T-helper 2 cell treated with Interferon-gamma antibody and Interleukin-4, amounts not matched to agents 5 μg/mL and 100 μg/mL, for 36 hours (primary cell): ENCODE measurements at places on chromosomes 3 and 15.

GRCh38 chr3:25945366-25945765 lies 155.5 kb downstream of the OXSM start:
- no peaks in the 10 kb centered on the region for H3K27me3 ChIP-seq
- H3K4me1 ChIP-seq = no peaks in the 10 kb centered on the region
- H3K36me3 ChIP-seq = no peaks in the 10 kb centered on the region

- no peak overlapping the region for H3K27ac ChIP-seq
- no peak for DNase-seq
- peaks cover 12% of the 10 kb centered on the region for H3K27me3 ChIP-seq
- H3K4me3 ChIP-seq = no peak overlapping the region
- H3K4me1 ChIP-seq = no peaks in the 10 kb centered on the region
- no peaks in the 10 kb centered on the region for H3K36me3 ChIP-seq
Measured at GRCh38 chr3:128663151-128663550, 12.5 kb upstream of the RPN1 start.

DNA sequence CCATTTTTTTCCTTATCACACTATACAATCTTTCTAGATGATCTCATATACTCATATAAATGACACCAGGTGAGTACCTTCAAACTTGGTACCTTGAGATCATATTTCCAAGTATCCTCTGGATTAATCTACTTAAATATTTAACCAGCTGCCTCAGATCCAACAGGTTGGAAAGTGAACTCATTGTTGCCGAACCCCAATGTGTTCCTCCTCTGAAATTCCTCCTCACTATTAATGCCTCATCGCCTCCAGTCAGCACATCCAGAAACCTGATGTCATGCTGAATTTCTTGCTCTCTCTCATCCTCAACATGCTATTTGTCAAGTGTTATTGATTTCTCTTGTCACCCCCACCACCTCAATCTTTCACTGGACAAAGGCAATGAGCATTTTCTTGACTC lies 221.8 kb downstream of the FMN1 start:
- H3K4me3 ChIP-seq = no peak overlapping the region
- H3K36me3 ChIP-seq = no peaks in the 10 kb centered on the region
- no peak for DNase-seq
- H3K4me1 ChIP-seq = no peaks in the 10 kb centered on the region

DNA sequence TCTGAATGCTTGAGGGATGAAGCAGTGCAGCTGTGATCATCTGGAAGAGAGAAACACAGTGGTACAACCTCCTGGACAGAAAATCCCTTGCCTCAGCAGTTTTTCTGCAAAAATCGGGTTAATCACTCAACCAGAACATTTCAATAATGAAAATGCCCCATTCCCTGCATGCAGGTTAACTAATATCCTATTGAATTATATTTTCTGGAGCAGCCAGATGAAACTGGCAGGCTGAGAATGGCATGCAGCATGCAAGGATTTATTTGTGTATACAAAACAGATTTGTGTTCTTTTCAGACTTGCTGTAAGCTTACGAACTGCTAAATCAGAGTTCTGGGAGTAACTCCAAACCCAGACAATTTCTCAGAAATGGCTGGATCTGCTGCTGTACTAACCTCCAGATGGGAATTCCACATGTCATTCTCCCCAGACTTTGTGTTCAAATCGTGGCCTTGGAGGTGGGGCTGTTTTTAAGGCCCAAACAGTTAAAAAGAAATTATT lies 39.1 kb downstream of the SLC9A9 start:
- no peak overlapping the region for H3K4me3 ChIP-seq
- H3K4me1 ChIP-seq = peaks cover 15% of the 10 kb centered on the region
- no peaks in the 10 kb centered on the region for H3K36me3 ChIP-seq
- no peak for DNase-seq
- no peaks in the 10 kb centered on the region for H3K27me3 ChIP-seq

- no peak for DNase-seq
- no peaks in the 10 kb centered on the region for H3K4me1 ChIP-seq
- H3K36me3 ChIP-seq = no peaks in the 10 kb centered on the region
- no peak overlapping the region for H3K4me3 ChIP-seq
Measured at GRCh38 chr3:7744850-7745249, 756.8 kb upstream of the LMCD1 start.

DNA sequence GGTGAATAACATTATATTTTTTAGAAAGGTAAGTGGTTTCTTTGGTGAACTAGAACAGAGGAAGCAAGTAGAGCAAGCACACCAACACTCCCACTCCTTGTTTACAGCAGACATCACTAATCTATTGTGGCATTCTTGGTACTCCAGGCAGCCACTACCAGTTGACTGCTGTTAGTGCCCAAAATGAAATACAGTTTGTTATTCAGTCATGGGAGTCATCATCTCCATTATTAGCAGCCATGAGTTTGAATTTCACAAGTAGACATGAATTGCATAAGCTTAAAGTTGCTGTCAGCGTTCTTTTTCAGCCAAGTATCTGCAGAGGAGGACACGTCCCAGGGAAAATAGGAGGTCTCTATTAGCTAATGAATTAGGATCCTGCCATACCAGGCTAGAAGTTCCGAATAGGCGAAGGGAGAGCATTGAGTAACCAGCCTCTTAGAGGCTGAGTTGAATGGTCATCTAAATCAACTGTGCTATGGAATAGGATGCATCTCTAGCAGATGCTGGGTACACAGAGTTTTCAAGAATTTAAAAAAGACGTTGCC lies 252.7 kb upstream of the ICE2 start:
- DNase-seq = no peak
- no peak overlapping the region for H3K4me3 ChIP-seq
- H3K36me3 ChIP-seq = peaks cover 1% of the 10 kb centered on the region
- H3K4me1 ChIP-seq = peaks cover 18% of the 10 kb centered on the region
- H3K27me3 ChIP-seq = no peaks in the 10 kb centered on the region
- no peak overlapping the region for H3K27ac ChIP-seq

GRCh38 chr3:9701711-9702110 lies 1.9 kb upstream of the CPNE9 start:
- DNase-seq = no peak
- H3K27me3 ChIP-seq = peaks cover 31% of the 10 kb centered on the region
- H3K4me3 ChIP-seq = no peak overlapping the region
- no peaks in the 10 kb centered on the region for H3K4me1 ChIP-seq
- H3K36me3 ChIP-seq = peaks cover 9% of the 10 kb centered on the region
- H3K27ac ChIP-seq = no peak overlapping the region

GRCh38 chr3:16433701-16434151 lies 79.8 kb downstream of the RFTN1 start:
- DNase-seq = no peak
- H3K27ac ChIP-seq = no peak overlapping the region
- peaks cover 35% of the 10 kb centered on the region for H3K36me3 ChIP-seq
- peaks cover 6% of the 10 kb centered on the region for H3K4me1 ChIP-seq

- no peak for DNase-seq
- no peak overlapping the region for H3K4me3 ChIP-seq
Measured at GRCh38 chr3:57974796-57975388, 33.3 kb upstream of the FLNB start.

DNA sequence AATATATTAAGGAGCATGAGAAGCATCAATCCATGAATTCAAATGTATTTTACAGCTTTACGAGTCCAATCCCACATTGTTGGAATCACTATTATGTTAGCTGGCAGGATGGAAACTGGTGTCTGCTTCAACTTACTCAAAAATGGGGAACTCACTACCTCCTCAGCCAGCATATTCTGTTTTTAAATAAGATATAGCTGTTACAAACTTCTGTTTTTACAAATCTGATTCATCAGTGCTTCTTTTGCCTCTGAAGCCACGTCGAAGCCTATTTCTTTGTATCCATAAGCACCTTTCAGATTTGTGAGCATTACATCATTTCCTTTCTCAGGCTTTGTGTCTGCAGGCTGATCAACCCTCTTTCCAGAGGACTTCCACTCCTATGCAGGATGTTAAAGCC lies 105.9 kb downstream of the TPRG1 start:
- no peak overlapping the region for H3K4me3 ChIP-seq
- H3K27me3 ChIP-seq = no peaks in the 10 kb centered on the region
- DNase-seq = peak; percentile 22
- no peak overlapping the region for H3K27ac ChIP-seq

DNA sequence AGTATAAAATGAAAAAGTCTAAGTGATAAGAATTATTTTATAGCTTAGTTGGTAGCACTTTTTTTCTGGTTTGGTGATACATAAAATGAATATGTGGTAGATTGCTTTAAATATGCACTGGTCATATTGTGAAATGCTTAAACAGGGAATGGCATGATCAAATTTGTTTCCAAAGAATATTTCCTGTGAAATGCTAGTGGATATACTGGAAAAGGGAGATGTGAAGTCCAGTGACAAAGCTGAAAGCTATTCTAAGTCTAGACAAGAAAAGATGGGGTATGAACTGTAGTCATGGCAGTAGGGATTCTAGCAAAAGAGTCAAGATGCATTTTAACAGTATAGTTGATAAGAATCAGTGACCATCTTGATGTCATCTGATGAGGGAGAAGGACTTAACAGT lies 98.9 kb upstream of the MME start:
- H3K4me3 ChIP-seq = no peak overlapping the region
- H3K36me3 ChIP-seq = no peaks in the 10 kb centered on the region
- H3K4me1 ChIP-seq = no peaks in the 10 kb centered on the region
- H3K27ac ChIP-seq = no peak overlapping the region

DNA sequence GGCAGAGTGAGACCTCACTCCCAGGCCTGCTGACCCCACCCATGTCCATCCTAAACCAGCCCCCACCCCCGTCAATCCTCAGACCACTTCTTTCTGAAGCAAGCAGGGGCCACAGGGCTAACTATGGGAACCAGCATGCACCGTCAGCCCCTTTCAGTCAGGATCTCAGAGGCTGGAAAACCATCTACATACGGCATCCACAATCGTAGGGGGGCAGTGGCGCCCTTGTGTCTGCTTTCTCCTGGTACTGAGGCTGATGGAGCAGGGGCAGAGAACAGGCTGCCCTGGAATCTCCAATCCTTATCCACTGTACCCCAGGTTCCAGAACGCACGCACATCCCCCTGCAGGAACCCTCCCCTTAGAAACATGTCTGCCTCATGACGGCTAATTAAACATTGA lies 56.6 kb downstream of the XXYLT1 start:
- H3K4me1 ChIP-seq = no peaks in the 10 kb centered on the region
- H3K27ac ChIP-seq = no peak overlapping the region

GRCh38 chr3:73683706-73684105 lies 59.0 kb upstream of the PDZRN3 start:
- H3K36me3 ChIP-seq = no peaks in the 10 kb centered on the region
- H3K4me3 ChIP-seq = no peak overlapping the region
- no peak for DNase-seq
- H3K27ac ChIP-seq = no peak overlapping the region

- no peaks in the 10 kb centered on the region for H3K36me3 ChIP-seq
- H3K27me3 ChIP-seq = peaks cover 36% of the 10 kb centered on the region
- no peak for DNase-seq
Measured at GRCh38 chr15:71386448-71387236, 271.4 kb downstream of the THSD4 start.

DNA sequence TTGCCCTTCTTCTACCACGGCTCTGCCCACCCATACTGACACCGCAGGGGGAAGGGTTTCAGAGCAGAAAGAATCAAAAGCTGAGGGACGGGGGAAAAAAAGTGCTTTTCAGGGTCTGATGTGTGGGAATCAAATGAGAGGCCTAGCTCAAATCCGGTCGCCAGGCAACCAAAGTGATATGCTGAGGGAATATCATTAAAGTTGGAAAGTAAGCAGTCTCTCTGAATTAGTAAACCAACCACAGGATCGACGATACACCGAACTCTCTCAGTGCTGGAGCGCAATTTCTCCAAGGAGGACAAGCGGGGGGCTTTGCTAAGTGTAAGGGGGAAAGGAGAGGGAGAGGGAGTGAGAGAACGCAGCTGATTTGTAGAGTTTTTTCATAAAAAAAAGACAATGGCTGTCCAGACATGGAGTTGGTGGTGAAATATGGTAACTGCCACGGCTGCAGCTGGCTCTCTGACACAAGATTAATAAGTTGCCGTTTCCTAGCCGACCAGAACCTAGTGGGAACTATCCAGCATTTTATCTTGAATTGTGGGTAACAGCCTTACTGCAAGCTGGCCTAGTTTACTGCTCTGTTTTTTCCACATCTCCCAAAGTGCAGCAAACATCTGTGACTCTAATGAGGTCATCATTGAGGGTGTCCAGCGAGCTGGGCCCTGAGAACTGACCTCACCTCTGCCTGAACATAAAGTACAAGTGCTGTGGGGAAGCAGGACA lies 530.2 kb downstream of the SOX2 start:
- no peak overlapping the region for H3K27ac ChIP-seq
- no peaks in the 10 kb centered on the region for H3K27me3 ChIP-seq
- H3K4me1 ChIP-seq = no peaks in the 10 kb centered on the region

GRCh38 chr3:117499189-117499870 lies 789.8 kb downstream of the TUSC7 start:
- DNase-seq = no peak
- H3K27me3 ChIP-seq = no peaks in the 10 kb centered on the region
- no peaks in the 10 kb centered on the region for H3K4me1 ChIP-seq
- H3K4me3 ChIP-seq = no peak overlapping the region
- H3K36me3 ChIP-seq = no peaks in the 10 kb centered on the region

GRCh38 chr3:119500901-119501300 lies 2.6 kb downstream of the TIMMDC1 start:
- peaks cover 32% of the 10 kb centered on the region for H3K4me1 ChIP-seq
- no peaks in the 10 kb centered on the region for H3K27me3 ChIP-seq
- peaks cover 23% of the 10 kb centered on the region for H3K36me3 ChIP-seq
- H3K4me3 ChIP-seq = no peak overlapping the region
- DNase-seq = no peak

DNA sequence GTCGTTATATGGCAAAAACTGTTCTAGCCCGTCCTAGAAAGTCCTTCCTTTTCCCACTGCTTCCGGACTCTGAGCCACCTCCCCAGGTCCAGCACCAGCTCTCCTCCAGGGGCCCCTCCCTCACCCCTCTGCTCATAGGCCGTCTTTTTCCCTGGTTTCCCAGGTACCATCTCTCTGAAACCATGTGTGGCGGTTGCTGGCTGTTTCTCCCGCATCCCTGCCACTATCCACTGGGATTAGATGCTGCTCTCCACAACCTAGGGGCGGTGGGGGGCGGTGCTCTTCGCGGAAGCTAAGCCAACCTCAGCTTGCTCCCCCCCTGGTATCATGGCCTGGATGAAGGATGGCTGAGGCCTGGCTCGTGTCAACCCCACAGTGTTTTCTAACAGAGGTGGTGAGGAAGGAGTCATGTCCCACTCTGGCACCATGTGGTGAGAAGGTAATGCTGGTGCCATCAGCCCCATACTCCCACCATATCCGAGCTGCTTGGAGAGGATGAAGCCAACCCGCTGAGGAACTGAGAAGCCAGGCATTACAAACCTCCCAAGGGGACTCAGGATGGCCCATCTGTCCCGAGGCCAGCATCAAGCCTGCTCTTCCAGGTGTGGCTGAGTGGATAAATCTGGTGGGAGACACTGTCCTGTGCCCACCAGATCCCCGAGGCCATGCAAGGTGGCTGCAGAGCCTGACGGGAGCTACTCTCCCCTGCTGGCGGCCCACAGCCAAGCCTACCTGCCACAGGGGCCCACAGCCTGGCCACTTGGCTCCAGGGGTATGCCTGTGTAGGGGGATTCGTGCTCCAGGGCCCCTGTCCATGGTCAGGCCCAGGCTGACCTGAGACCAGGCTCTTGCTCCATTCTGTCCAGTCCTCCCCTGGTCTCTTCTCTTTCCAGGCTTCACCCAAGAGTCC lies 27.9 kb upstream of the SLC41A3 start:
- no peaks in the 10 kb centered on the region for H3K4me1 ChIP-seq
- H3K36me3 ChIP-seq = no peaks in the 10 kb centered on the region
- H3K27me3 ChIP-seq = no peaks in the 10 kb centered on the region
- no peak overlapping the region for H3K4me3 ChIP-seq

GRCh38 chr3:51375571-51375970 lies 9.5 kb upstream of the MANF start:
- no peak overlapping the region for H3K27ac ChIP-seq
- H3K27me3 ChIP-seq = no peaks in the 10 kb centered on the region
- H3K4me3 ChIP-seq = no peak overlapping the region
- H3K36me3 ChIP-seq = no peaks in the 10 kb centered on the region
